Psoas muscle (tissue), 8 donors: ENCODE measurements at places on chromosomes 5 and 9. TPM values are rescaled to one million over a fixed set of nuclear protein-coding genes. Genes with fewer than 3 reads are reported as not detected.

Gene OTULINL
- 2.7 TPM for total RNA-seq

GRCh38 chr9:122377241-122378164, 6.7 kb downstream of the PTGS1 start:
- no peak for DNase-seq

- DNase-seq = peak; percentile 46
Measured at GRCh38 chr9:137478962-137479861, 20.1 kb upstream of the NSMF start.

- DNase-seq = no peak
Measured at GRCh38 chr5:3361811-3362605, 233.6 kb upstream of the IRX1 start.

DNA sequence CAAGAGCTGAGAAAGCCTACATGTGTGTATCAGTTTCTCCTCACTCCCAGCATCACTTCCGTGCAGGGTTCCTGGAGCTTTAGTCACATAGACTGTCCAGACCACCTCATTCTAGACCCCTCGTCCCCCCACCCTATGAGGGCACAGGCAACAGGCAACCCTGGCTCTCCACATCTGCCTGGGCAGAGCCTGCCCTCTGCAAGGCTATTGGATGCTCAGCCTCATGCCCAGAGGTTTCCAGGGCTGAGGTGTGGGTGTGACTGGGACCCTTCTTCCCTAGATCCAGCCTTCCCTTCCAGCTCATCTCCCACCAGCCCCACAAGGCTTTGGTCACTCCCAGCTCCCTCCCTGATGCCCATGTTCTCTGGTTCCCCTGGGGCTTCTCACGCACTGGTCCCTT, 161.4 kb downstream of the PAX5 start:
- peak; percentile 15 for DNase-seq

DNA sequence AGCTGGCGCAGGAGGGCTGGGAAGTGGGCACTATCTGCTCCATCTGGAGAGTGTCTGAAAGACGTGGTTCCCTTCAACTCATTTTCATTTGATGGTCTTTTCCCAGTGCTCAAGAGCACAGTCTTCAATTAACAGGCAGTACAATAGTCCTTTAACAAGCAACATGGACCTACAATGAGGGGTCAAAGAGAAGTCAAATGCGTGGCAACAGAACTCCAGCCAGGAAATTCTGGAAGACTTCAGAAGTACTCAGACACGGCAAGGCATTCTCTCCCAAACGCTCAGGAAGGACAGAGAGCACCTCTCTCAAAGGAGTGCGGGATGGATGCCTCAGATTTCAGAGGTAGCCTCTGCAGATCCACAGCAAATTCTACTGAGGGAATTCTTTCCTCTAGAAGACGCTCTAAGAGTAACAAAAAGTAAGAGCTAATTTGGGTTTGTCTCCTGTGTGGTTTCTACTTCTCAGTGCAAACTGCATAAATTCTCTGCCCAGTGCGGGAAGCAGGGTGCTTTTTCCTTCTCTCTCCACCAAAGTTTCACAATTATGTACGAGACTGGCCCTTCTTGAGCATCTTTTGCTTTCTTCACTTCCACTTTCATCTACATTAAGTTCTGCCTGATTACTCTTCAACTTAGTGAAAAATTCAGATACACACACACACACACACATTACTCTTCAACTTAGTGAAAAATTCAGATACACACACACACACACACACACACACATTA, 56.4 kb downstream of the LHFPL2 start:
- no peak for DNase-seq
